Ecto neural progenitor cell (in vitro differentiated cells): ENCODE measurements at places on chromosomes 16 and 17.

GRCh38 chr16:65410801-65411200, 288.9 kb upstream of the CDH11 start:
- DNase-seq, result no peak

DNA sequence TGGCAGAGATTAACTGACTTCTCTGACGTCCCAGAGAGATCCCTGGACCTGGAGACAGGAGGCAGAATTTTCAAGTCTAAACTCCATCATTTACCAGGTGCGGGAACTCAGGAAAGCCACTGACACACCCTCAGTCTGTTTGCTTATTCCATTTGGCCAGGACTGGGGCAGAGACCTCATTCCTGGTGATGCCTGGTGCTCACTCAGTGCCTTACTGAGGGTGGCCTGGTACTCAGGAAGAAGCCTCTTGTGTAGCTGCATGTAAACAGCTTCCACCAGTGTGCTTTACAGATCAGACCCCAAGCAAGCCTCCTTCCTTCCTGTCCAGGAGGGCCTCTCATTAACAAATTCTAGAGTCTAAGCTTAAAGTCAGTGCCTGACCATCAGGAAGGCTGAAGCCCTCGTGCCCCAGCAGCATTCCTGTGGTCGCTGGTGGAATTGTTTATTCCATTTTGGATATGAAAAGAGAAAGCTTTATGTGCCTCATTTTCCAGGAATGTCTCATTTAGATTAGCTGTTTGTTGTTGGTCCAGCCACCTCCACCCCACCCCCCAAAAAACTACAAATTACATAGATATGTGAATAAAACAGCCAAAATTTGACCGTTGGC, 236.1 kb upstream of the CDH5 start:
- DNase-seq, result no peak

GRCh38 chr17:44024271-44024663, 9.5 kb upstream of the TMEM101 start:
- no peak for DNase-seq

- DNase-seq, result no peak
Measured at GRCh38 chr17:41537990-41538389, 9.9 kb upstream of the KRT19 start.

GRCh38 chr16:79996321-79996720, 395.8 kb upstream of the MAF start:
- no peak for DNase-seq

- no peak for DNase-seq
Measured at GRCh38 chr16:51276336-51276735, 125.3 kb upstream of the SALL1 start.

GRCh38 chr16:48350736-48351135, 34.5 kb downstream of the SIAH1 start:
- DNase-seq, result no peak

- no peak for DNase-seq
Measured at GRCh38 chr17:81066771-81067315, 31.9 kb downstream of the BAIAP2 start.

DNA sequence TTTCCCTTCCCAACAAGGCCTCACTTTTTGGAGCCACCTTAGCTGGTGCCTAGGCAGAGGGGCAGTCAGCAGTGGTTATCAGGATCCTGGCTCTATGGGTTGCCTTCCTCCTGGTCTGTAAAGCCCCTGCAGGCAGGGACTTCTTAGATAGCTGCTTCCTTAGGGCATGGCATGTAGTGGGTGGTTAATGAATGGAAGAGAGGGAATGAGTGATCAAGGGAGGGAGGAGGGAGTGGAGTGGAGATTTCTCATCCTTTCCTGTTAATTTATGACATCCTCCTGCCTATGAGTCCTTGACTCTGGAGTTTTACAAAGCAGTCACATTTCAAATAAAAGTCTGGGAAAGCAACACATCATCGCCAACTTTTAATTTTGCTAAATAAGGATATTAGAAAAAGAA, 40.7 kb downstream of the SNX20 start:
- DNase-seq, result no peak

- no peak for DNase-seq
Measured at GRCh38 chr17:78993241-78993956, 13.7 kb upstream of the LGALS3BP start.

DNA sequence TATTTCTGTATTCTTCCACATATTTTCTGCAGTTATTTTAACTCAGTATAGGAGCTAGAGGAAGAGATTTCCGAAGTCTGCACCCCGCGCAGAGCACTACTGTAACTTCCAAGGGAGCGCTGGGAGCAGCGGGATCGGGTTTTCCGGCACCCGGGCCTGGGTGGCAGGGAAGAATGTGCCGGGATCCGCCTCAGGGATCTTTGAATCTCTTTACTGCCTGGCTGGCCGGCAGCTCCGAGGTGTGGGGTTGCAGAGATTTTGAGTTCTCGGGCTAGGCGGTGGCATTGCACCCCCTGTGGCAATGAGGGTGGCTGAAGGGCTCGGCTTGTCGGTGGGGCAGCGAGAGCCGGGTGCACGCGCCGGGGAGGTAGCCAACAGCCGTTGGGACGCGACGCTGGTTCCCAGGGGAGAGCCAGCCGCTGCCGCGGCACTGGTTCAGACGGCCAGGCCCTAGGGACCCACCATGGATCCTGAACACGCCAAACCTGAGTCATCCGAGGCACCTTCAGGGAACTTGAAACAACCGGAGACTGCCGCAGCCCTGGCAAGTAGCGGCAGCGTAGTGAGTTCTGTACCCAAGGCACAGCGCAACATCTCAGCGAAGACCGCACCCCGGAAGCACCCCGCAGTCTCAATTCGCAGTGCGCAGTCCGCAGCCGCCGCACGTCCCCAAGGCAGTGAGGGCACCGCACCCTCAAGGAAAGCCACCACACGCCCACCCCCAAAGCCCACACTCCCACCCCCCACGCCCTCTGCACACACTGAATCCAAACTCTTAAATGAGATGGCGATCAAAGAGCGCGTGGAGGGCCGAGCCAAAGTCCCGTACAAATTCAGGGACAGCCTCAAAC, at the start of gene CMTM1:
CMTM1 (plus strand) TSS at position 389 of the 851 bp plus-strand sequence; CDS start at position 464, 75 bp downstream.
- DNase-seq, result no peak

DNA sequence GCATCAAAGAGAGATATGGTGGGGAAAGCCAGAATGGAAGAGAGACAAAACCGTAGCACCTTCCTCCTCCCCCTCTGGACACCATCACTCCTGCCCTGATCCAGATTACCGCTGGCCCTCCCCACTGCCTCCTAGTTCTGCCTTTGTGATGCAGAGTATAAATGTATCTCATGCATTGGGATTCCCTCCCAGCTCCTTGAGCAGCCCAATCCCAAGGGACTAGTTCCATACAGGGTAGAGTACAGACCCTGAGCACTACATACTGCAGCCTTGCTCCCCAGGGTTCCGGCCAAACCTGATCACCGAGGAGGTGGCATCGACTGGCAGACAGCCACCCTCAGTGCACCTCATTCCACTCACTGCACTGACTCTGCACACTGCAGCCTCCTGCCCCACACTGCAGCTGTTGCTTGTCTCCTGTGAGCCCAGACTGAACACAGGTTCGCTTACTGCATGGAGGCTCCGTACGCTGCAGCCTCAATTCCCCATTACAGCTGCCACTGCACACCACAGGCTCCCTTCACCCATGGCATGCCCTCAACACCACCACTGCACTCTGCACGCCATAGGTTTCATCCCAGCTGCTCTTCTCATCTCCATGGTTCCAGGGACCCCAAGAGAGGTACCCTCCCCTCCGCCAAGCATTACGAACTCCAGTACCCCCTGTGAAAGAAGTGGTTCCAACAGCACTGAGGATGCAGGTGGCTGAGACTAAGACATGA, 1.7 kb upstream of the THRA start:
- DNase-seq, result peak; percentile 54

DNA sequence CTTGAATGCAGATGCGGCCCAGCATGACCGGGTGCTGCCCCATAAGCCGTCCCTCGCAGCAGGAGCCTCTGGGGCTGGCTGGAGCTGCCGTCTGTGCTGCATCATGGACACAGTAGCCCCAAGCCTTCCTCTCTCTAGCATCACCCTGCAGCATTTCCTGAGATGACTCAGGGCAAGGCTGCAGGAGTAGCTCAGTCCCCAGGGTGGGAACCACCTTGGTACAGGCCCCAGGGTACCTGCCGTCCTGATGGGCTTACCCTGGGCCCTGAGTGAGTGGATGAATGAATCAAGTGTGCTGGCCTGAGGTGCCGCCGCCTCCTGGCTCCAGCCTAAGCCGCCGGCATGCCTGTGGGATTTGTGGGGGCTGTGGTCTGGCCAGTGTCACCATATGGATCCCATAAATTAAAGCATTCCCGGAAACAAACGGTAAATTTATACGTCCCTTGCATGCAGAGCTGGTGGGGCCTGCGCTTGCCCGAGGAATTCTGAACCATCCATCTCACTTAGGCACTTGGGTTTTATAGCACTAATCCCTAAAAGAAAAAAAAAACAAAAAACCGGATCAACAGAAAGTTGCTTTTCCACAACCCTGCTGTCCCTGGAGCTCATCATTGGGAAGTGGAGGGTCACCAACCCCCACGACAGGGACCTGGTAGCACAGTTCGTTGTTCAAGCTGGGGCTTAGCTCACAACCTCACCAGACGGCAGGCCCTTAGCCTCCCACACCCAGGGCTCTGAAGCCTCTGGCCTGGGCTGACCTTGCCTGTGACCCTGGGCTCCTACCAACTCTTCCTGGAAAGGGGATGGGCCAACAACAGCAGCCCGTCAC, 242.6 kb upstream of the CIBAR2 start:
- no peak for DNase-seq

- no peak for DNase-seq
Measured at GRCh38 chr16:10517868-10518267, 62.5 kb downstream of the EMP2 start.

DNA sequence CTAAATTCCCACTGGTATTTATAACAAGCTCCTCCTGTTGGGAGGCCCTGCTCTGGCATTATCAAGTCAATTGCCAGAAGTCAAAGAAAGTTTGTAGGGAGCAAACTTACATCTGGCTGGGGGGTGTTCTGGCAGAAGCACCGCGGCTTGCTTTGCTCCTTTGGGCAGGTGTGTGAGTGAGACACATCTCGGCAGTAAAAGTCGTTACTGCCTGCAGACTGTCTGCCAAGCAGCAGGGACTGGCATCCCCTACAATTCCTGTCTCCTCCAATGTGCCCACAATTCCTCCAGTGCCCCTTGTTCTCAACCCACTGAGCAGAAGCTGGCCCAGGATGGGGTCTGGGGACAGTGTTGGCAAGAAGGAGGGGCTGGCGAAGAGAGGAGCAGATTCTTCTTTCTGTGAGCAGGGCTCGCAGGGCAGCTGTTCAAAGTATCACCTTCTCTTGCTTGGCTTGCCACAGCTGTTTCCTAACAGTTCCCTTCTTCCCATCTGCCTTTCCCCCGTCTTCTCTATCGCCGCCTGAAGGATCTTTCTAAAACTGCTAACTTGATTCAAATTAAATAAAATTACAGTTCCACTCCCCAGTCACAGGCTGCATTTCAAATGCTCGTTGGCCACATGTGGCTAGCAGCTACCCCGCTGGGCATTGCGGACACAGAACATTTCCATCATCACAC, 30.2 kb downstream of the SPACA3 start:
- DNase-seq, result no peak

DNA sequence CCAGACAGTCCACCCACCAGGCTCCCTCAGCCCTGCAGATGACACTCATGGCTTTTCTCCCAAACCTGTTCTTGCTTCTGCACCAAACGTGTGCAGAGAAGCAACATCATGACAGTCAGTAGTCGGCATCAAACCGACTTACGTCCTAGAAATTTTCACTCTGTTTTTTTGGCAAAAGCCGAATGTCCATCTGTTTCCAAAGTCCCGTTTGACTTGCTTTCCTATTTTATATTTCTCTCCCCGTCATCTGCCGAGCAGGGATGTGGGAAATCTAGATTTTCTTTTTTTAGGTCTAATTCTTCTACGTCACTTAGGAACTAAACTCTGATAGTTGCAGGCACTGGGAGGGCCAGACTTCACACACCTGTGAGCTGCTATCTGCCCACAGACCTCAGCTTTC, 104.9 kb downstream of the RMI2 start:
- no peak for DNase-seq
